Tibial nerve (tissue), 4 donors: ENCODE measurements at places on chromosomes 16 and 17. TPM values are rescaled to one million over a fixed set of nuclear protein-coding genes. Genes with fewer than 3 reads are reported as not detected.

- no peak overlapping the region for H3K4me3 ChIP-seq
- no peaks in the 10 kb centered on the region for H3K36me3 ChIP-seq
- no peak overlapping the region for H3K27ac ChIP-seq
- no peaks in the 10 kb centered on the region for H3K27me3 ChIP-seq
- no peaks in the 10 kb centered on the region for H3K4me1 ChIP-seq
Measured at GRCh38 chr16:15586716-15587115, 56.2 kb downstream of the MARF1 start.

- no peak for DNase-seq
- no peak overlapping the region for H3K27ac ChIP-seq
- no peak overlapping the region for H3K4me3 ChIP-seq
Measured at GRCh38 chr16:83792391-83792790, 15.4 kb upstream of the HSBP1 start.

DNA sequence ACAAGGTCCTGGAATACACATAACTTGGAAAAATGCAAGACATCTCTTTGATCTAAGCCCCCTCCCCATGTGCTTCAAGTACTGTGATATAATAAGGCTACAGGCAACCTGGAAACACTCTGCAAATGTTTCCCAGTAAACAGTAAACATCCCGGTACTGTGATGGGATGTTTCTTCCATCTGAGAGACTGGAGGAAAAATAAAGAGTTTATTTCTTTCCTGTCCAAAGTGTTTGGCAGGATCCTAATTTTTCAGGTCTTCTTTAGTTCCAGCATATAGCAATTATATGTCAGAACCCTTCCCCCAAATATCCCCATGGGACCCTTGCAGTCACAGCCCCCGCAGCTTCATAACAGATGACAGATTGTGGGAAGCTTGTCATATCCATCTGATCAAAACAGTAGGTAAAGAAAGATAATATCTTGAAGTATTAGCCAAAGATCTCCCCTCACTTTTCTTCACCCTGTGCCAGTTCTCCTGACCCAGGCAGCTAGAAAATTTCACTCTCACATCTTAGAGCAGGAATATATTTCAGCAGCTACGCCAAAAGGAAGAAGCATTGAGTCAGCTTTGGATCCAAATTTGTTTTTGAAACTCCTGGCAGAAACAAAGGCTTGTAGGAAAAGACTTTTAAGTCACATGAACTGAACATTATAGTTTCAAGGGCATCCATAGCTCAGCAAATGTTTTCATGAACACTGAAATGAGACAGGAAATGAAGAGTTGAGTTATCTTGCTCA lies 141.3 kb downstream of the HS3ST3A1 start:
- no peak overlapping the region for H3K27ac ChIP-seq
- H3K4me1 ChIP-seq: no peaks in the 10 kb centered on the region
- H3K27me3 ChIP-seq: no peaks in the 10 kb centered on the region
- H3K4me3 ChIP-seq: no peak overlapping the region
- no peaks in the 10 kb centered on the region for H3K36me3 ChIP-seq

- no peaks in the 10 kb centered on the region for H3K27me3 ChIP-seq
- H3K4me3 ChIP-seq: no peak overlapping the region
- H3K4me1 ChIP-seq: no peaks in the 10 kb centered on the region
- DNase-seq: no peak
- no peak overlapping the region for H3K27ac ChIP-seq
- H3K36me3 ChIP-seq: no peaks in the 10 kb centered on the region
Measured at GRCh38 chr17:66260688-66261087, 31.5 kb upstream of the APOH start.

DNA sequence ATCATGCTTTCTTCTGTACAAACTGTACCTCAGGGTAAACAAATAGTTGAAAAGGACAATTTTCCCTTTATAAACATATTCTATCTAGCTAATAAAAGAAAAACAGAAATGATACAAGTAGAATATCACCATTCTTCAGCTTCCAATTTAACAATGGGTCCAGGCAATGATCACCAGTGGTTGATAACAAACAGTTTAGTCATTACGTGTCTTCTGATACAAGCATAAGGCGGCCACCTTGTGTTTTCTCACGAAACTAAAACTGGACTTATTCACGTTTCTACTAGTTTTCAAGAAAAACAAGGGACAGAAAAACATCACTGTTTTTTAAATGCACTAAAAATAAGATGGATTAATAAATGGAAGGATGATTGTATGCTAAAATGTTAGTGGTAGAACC lies 58.3 kb downstream of the STH start:
- H3K4me1 ChIP-seq: no peaks in the 10 kb centered on the region
- no peak overlapping the region for H3K4me3 ChIP-seq
- H3K36me3 ChIP-seq: no peaks in the 10 kb centered on the region
- H3K27ac ChIP-seq: no peak overlapping the region
- H3K27me3 ChIP-seq: no peaks in the 10 kb centered on the region

GRCh38 chr17:49387498-49388289 lies 25.6 kb upstream of the ZNF652 start:
- DNase-seq: no peak
- no peak overlapping the region for H3K27ac ChIP-seq
- H3K4me1 ChIP-seq: peaks cover 29% of the 10 kb centered on the region
- no peaks in the 10 kb centered on the region for H3K27me3 ChIP-seq

DNA sequence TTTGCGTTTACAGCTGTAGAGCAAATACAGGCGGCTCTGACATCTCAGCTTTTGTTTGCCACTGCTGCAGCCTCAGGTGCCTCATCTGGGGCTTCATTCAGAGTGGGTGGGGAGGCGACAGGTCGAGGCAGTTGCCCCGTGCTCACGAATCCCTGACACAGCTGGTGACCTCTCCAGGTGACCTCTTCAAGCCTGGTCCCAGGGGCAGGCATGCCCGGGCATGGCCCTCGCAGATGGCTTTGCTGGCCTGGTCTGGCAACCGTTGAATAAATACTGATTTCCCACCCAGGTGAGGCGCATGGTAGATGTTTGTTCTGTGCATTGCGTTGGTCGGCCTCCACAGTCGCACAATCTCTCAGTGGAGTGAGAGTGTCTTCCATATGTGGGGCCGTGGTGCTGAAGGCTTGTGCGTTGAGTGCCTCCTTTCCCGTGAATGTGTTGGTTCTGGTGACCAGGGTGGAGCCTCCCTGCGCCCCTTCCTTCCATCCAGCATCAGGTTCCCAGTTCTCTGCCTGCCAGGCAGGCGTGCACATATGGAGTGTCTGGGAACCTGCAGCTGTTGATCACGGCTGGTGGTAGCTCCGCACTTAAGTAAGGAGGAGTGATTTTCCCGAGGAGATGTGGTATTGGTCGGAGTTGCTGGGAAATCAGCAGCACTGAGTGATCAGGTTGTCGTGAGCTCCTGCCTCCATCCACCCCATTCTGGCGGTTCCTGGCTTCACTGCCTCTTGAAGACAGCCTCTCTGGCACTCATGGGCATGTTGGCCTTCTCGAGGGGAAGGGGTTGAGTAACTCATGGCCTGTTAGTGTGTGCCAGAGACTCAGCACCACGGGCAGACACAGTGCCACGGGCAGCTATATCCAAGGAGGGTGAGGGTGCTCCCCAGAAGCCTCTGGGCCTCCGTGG lies 149.7 kb downstream of the RPTOR start:
- no peaks in the 10 kb centered on the region for H3K4me1 ChIP-seq
- H3K4me3 ChIP-seq: no peak overlapping the region
- no peak overlapping the region for H3K27ac ChIP-seq
- DNase-seq: no peak
- peaks cover under 1% of the 10 kb centered on the region for H3K36me3 ChIP-seq

DNA sequence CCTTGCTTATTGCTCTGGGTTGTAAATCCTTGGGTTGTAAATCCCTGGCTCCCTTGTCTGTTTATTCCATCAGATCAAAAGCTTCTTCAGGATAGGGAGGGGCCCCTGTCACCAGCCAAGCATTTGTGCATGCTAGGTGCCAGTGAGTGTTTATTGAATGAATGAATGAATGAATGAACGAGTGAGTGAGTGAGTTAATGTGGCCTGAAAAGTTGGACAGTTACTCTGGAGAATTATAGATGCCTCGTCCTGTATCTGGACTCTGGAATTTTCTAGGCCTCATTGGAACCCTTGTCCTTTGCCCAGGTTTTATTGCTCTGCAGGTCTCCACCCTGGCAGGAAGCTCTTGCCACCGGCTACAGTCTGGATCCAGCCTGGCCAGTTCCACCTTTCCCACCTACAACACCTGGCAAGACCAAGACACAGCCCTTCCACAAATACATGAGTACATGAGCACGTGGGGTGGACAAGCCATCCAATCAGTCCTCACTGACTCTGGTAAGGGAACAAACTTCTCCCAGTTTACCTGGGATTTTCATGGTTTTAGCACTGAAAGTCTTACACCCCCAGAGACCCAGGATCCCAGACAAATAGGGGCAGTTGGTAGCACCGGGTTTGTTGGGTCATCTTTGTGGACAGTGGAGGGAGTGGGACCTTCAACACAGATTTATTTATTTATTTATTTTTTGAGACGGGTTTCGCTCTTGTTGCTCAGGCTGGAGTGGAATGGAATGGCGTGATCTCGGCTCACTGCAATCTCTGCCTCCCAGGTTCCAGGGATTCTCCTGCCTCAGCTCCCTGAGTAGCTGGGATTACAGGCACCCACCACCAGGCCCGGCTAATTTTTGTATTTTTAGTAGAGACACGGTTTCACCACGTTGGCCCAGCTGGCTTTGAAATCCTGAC lies 14.7 kb upstream of the CDH1 start:
- H3K4me3 ChIP-seq: no peak overlapping the region
- DNase-seq: no peak
- no peaks in the 10 kb centered on the region for H3K4me1 ChIP-seq
- H3K27ac ChIP-seq: no peak overlapping the region
- no peaks in the 10 kb centered on the region for H3K27me3 ChIP-seq
- H3K36me3 ChIP-seq: no peaks in the 10 kb centered on the region

The HYDIN gene
- total RNA-seq: 1.5 TPM

The WDR81 gene
- total RNA-seq: 54.4 TPM

The SEPTIN1 gene
- 4.8 TPM for total RNA-seq

The EZH1 gene
- 99.0 TPM for total RNA-seq

The PHOSPHO1 gene
- total RNA-seq: 1.3 TPM

The NME4 gene
- 99.6 TPM for total RNA-seq

The TIGD7 gene
- total RNA-seq: 6.7 TPM

The PSMB10 gene
- total RNA-seq: 31.6 TPM

The TBC1D28 gene
- not detected for total RNA-seq

The TRPV3 gene
- total RNA-seq: 9.6 TPM
